ENCODE measurements at places on chromosomes 13 and 19.

DNA sequence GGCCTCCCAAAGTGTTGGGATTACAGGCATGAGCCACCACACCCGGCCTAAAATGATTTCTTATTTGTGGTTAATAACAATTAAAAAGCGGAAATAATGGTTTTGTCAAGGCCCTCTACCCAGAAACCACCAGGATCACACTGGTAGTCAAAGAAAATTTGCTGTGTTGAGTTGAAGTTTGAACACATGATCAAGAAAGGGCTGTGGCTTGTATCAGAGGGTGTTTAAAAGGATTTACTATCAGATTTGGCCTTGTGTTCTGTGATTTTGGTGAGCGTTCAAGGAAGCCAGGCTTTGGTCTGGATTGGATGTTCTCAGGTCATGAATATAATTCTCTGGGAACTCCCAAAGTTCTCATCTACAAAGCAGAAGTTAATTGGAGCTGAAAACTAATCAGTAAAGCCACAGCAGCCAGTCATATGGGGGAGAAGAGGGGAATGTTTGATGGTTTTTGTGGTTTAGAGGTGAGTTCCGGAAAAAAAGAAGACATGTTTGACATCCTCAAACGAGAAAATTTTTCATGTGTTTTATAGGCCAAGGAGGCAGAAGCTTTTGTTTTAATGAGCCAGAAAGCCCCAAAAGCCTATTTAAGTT is 10.6 kb upstream of the ZNF556 start:
- DNase-seq = no peak

- DNase-seq = no peak
Observed at GRCh38 chr19:49705919-49706318, 15.0 kb downstream of the CPT1C start.

DNA sequence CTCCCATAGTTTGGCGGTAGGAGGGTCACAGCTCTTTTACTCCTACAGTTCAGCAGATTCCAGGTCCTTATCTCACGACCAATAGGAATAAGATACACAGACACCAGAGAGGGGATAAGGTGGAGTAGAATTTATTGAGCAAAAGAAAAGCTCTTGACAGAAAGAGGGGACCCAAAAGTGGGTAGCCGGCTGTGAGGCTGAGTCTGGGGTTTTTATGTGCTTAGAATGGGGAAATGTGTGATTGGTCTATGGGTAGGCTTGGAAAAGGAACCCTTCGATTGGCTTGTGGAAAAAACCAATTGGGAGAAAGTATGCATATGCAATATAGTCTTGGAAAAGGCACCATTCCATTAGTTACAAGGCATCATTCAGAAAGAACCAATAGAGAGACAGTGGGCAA is 1356.9 kb upstream of the SPRY2 start:
- no peak for DNase-seq

GRCh38 chr13:58712191-58712590 is 1080.6 kb downstream of the PCDH17 start:
- DNase-seq = no peak

DNA sequence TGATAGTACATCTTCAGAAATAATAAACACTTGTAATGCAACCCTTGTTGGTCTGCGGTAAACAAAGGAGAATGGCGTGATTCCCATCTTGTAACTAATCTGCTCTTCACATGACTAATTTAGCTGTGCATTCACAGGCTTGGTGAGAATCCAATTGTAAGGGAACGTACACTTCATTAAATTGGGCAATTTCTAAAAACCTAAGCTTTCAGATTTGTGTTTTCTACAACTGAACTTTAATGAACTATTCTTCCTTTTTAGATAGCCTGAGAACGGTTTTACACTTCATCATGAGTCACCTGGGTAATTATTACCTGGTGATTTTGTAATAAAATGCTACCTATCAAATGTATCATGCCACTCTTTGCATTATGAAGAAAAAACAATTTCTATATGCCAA is 306.9 kb downstream of the KLF5 start:
- no peak for DNase-seq

DNA sequence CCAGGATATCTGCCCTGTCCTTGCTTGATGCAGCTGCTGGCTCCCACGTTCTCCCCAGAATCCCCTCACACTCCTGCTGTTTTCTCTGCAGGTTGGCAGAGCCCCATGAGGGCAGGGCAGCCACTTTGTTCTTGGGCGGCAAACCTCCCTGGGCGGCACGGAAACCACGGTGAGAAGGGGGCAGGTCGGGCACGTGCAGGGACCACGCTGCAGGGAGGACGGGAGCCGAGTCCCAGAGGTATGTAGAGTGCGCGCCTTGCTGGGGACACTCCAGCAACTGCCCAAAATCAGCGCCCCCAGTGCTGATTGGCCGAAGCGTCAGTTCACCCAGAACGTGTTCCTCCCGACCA is 30.3 kb upstream of the MIER2 start:
- no peak for DNase-seq
